Right cardiac atrium (tissue), 5 donors: ENCODE measurements at places on chromosomes 3 and 15. TPM values are rescaled to one million over a fixed set of nuclear protein-coding genes. Genes with fewer than 3 reads are reported as not detected.
A peak's percentile ranks its signal among the peaks of the same experiment; 100 is the strongest.

DNA sequence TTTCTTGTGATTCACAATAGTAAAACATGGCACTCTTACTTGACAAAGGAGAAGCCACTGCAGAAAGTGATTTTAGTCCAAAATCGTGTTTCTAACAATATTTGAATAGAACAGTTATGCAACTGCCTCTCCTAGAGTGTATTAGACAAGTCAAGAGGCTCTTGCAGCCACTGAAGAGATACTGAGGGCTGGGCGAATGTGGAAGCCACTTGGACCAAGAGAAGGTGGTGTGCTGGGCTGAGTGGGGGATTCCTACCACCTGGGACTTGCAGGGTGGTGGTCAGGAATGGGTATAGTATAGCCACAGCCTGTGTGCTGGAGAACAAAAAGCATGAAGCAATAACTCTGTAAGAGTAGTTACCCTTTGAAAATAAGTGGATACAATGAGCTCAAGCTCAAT is 223.8 kb upstream of the DNAJC19 start:
- no peak for DNase-seq

DNA sequence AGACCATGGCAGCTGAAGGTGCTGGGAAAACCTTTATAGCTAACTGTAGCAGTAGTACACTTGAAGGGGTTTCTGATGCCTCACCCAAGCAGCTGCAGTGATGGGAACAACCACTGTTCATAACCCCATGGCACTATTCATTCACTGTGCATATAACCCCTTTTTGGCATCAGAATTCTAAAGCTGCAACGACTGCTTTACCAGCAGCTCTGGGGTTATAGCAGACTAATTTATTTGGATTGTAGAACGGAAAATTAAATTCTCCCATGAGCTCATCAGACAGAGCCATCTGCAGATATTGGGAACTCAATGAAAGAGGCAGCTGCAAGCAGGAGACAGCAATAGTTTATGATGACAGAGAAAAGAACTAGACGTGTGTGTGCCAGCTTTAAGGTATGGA is 28.6 kb downstream of the TFDP2 start:
- DNase-seq = no peak

DNA sequence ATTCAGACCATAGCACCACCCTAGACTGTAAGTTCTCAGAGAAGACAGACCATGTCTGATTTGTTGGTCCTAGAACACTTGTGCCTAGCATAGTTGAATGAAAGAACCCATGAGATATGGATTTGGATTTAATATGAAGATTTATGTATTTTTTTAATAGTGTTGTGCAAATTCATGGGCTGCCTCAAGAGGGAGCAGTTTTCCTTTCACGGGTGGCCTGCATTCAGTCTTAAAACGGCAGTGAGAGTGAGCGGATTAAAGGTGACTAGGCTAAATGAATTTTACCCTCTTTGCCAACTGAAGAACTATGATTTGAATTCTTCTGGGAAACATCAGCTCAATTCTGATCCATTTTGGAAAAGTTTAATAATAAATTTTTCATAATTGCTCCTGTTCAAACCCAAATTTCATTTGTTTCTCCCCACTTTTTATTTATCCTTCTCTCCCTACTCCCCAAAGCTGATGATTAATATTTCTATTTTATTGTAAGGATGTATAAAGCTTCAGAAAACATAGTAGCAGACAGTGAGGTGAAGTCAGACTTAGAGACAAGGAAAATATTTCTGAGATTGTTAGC is 67.3 kb downstream of the MORC1 start:
- DNase-seq = no peak

DNA sequence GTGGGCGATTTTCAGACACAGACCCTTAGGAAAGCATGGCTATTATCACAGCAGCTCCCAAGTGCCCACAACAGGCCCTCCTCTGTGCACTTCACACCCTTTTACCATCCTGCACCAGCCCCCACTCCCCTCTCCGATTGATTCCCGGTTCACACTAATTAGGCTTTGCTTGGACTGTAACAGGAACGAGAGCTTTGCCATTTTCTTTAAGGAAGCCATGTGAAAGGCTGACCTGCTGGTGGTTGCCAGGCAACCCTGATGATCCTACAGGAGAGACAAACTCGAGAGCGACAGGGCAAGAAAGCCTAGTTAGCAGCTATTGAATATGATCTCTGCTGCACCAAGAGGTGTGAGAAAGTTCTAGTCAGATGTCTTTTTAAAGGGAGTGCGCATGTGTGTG is 28.2 kb upstream of the DET1 start:
- no peak for DNase-seq

DNA sequence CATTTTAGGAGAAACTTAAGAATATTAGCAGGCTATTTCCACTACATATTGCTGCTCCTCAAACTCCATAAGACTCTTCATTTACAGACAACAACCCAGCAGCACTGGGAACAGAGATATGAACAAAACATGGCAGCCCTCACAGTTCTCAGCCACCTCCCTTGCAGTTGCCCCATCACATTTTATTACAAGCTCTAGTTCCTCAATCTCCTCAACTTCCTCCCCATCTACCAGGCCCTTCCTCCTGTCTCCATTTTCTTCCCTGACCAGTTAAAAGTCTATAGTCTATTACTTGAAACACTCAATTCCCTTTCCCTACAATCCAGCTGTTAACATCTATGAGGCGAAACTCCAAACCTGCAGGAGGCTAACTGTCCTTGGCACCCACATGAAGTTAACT is 412.5 kb downstream of the TBC1D5 start:
- DNase-seq = no peak

GRCh38 chr15:59687836-59688235 is 1.3 kb downstream of the BNIP2 start:
- DNase-seq = no peak

GRCh38 chr15:65373163-65373651 is 4.6 kb downstream of the IGDCC3 start:
- no peak for DNase-seq

DNA sequence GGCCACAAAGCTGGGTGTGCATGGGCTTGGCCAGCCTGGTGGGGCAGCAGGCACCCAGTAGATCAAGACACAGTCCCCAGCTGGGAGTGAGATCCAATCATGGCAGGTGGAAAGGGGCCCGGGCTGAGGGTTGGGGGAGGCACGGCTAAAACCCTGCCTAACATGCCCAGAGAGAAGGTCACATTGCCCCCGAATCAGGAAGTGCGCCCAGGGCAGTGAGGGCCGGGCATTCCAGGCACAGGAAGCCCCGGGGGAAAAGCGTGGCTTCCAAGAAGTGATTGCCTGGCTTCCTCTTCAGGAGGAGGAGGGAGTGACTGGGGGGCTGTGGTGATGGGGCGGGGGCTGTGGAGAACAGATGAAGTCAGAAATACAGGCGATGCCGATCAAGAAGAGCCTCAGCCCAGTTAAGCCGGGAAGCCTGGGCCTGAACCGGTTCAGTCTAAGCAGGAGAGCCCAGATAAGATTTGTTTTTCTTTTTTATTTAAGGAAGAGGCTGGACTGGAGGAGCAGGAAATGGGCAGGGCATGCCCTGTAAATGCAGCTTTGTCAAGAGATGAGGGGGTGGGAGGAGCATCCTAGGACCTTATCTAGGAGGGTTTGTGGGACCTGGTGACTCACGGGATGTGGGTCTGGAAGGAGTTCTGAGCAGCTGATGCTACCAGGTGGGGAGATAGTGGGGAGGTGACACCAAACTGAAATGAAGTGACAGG is 83.9 kb downstream of the CHSY1 start:
- peak; percentile 91 for DNase-seq

- no peak for DNase-seq
Observed at GRCh38 chr3:179244878-179245277, 6.0 kb downstream of the KCNMB3 start.

DNA sequence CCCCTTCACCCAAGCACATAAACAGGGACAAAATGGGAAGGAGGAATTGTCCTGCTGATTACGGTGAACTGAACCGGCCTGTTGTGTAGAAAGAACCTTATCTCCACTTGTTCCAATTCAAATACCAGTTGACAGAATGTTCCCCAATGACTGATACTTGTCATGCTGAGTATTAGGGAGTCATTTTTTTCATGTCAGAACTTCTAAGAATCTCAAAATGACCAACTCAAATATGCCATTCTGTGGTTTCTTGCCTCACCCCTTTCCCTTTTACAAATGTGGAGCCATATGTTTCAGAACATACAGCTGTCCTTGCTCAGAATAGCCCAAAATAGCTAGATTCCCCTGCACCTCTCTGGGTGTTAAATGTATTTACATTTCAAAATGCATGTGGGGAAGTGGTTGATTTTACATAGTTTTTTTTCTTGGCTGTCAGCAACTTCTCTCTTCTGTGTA is 405.9 kb upstream of the TBL1XR1 start:
- DNase-seq = no peak

DNA sequence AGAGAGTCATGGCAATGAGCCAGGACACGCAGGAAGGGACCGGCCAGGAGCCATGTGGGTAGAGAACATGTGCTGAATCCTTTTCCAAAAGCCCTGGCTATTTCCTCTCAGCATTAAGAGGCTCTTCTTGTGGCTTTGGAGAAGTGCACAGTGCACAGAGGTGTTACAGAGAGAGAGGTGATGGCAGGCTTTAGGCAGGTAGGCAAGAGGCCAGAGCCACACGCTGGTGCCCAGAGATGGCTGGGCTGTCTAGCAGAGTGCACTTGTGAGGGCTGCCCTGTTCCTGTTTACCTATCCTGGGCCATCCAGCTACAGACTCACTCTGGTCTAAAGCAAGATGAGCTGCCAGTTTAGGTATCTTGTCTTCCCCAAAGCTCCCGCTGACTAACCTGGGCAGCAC is 402.6 kb downstream of the OCA2 start:
- no peak for DNase-seq

DNA sequence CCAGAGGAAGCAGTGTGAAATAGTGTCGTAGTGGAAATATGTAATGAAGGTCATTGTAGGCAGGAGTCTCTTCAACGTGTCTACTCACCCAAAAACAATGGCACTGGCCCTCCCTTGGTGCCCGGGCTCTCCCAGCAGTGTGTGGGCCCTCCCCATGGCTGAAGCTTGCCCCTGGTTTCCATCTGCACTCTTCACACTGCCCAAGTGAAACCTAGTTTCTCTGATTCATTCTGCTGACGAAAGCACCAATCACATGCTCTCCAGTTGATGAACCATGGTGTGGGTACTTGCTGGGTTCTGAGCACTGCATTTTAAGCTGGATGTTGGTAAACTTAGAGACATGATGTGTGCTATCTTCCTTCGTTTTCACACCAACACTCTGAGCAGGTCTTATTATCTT is 61.0 kb upstream of the AGBL1 start:
- DNase-seq = no peak

Gene PDZRN3
- total RNA-seq = 49.8 TPM

Gene CACNA1D
- 10.4 TPM for total RNA-seq

DNA sequence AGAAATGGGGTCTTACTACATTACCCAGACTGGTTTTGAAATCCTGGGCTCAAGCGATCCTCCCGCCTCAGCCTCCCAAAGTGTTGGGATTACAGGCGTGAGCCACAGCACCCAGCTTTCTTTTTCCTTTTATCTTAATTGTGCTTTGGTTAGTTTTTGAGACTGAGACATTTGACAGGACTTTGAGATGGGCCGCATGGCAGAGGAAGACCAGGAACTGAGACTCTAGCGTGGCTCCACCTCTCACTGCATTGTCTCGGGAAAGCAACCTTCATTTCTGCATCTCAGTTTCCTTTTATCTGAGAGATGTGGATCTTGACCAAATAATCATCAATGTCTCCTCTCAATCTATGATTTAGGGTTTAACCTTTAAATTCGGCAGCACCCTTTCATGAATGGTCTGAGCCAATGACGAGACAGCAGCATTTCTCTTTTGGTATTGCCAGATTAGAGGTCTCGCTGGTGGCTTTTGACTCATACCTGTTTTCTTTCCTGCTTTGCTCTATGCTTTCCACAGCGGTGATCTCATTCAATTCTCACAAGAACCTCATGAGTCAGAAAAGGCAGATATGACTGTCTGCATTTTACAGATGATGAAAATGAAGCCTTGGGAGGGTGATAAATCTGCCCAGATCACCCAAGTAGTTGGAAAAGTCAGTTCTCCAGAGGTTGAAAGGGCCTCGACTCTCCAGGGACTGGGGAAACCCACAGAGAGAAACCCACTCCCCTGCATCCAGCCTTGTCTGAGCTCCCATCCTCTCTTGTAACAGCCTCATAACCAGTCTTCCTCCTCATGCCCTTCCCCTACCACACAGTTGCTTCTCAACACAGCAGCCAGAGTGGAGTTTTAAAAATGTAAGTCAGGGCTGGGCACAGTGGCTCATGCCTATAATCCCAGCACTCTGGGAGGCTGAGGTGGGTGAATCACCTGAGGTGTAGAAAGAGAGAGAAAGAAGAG is 84.8 kb upstream of the FOXB1 start:
- DNase-seq = no peak

Gene TTC23
- 18.2 TPM for total RNA-seq

DNA sequence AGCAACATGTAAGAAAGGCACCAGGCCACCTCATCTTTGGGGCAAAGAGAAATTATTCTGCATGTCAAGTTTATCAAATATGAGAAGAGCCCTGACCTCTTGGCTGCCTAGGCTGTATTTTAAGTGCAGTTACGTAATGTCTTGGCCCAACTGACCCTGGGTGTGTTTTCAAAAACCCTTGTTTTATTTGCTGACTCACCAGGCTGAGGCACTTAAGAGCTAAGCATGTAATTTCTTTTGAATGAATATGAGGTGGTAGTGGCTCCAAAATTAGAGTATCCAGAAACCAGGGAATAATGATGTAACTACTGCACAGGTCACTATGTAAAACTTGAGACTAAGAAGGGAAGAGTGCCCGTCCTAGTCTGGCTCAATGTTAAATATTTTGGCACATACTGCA is 24.3 kb downstream of the PGPEP1L start:
- peak; percentile 62 for DNase-seq

DNA sequence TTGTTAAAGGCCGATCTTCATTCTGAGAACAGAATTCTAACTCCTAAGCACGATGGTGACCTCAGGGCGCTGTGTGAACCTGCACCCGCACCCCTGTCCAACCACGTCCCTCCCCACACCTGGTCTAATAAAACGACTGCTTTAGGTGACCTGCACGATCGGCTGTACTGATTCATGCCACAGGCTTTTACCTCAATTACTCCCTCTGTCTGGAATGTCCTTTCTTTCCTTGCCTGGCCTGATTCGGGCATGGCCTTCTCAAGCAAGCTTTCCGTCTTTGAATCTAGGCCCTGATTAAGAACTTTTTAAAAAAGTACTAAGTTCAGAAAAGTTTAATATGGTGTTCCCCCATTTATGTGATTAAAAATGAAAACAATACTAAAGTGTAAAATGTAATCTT is 842 bp upstream of the U2SURP start:
- no peak for DNase-seq

Gene SPINT1
- total RNA-seq = 0.58 TPM

- no peak for DNase-seq
Observed at GRCh38 chr3:12115849-12116248, 42.9 kb downstream of the TIMP4 start.

- DNase-seq = no peak
Observed at GRCh38 chr3:150594150-150594549, 9.0 kb upstream of the SELENOT start.

Gene PLS1
- 2.4 TPM for total RNA-seq

Gene IRAK2
- total RNA-seq = 1.4 TPM
